NCI-H526 treated with DMSO at 0.1 percent for 48 hours (cell line): ENCODE measurements at places on chromosomes 2 and 18.
A peak's percentile ranks its signal among the peaks of the same experiment; 100 is the strongest.

DNA sequence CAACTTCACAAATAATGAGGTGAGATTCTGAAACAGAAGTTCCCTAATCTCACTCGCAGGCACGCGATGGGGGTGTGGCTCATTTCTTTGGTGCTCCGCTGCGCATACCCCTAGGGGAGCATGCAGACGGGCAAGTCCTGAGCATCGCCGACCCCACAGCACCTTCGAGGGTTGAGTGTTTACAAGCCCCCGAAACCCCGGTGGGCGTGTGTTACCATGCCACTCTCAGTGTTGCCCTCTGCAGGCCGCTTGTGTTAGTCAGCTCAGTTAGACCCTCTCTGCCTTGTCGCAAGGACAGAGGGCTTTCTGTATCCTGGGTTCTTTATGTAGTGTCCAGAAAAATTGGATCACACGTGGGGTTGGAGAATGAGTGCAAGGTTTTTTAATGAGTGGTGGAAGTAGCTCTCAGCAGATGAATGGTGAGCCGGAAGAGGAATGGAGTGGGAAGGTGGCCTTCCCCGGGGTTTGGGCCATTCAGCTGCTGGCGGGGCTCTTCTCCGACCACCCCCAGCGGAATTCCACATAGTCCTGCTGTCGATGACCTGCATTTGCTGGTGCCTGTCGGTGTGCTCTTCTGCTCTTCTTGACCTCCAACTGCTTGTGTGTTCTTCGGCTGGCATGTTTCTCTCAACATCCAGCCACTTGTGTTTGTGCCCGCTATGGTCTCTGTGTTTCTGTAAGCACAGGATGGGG lies 191.3 kb downstream of the RPRM start:
- DNase-seq: no peak

- peak; percentile 33 for DNase-seq
Measured at GRCh38 chr18:77650799-77651385, 401.2 kb downstream of the GALR1 start.

DNA sequence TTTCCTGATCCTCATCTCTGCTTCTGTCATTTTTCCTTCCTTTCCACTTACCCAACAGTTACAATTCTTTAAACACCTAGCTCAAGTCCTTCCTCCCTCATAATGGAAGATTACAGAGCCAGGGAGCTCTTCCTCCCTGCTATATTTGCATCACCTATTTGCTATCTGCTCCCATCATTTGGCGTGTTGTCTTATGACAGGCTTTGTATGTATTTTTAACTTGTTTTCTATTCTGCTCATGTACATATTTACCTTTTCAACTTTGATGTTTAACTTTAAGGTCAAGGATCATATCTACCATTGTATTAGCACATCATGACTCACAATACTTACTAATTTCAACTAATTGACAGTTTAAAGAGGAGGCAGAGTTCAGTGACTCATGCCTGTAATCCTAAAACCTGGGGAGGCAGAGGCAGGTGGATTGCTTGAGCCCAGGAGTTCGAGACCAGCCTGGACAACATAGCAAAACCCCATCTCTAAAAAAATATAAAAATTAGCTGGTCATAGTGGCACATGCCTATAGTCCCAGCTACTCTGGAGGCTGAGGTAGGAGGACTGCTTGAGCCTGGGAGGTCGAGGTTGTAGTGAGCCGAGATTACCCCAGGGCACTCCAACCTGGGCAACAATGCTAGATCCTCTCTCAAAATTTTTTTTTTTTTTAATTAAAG lies 308.0 kb upstream of the STON1 start:
- DNase-seq: no peak

- DNase-seq: no peak
Measured at GRCh38 chr18:55206927-55207326, 247.7 kb upstream of the CCDC68 start.

DNA sequence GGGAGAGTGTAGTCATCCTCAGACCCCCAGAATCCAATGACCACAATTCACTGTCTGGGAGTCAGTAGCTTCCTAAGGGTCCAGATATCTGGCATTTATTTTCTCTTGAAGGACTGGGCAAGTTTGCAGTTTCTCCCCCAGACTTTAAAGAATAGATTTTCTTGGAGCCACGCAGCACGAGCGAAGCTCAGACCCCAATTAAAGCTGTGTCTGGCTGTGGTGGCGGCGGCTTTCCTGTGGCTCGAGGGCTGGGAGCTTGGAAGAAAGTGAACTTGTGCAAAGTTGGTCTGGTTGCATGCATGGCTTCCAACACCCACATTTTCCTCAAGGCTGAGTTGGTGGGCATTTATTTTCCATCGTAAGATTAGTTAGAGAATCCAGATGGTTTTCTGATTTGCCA lies 105.0 kb downstream of the ACKR3 start:
- no peak for DNase-seq

- DNase-seq: no peak
Measured at GRCh38 chr2:146847846-146848245, 997.0 kb upstream of the ACVR2A start.

GRCh38 chr2:169994752-169995151 lies 167.5 kb downstream of the UBR3 start:
- no peak for DNase-seq

- no peak for DNase-seq
Measured at GRCh38 chr2:113861740-113862139, 28.1 kb upstream of the ACTR3 start.

- no peak for DNase-seq
Measured at GRCh38 chr18:12880541-12880910, 3.5 kb downstream of the PTPN2 start.

DNA sequence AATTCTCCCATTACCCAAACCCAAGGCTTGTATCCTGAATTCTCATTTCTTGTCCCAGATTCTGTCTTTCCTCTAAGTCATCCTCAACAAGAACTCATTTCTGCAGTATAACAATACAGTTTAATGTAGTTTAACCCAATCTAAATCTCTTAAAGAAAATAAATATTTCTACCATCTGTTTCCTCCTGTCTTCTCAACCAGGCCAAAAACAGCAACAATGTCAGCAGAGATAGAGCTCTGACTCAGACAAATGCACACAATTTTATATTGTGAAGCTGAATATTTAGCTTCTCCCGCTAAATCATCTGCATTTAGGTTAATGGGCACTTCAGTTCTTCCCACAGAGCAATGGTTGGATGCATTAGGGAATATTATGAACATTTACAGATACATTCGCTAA lies 35.7 kb upstream of the KYNU start:
- DNase-seq: no peak

DNA sequence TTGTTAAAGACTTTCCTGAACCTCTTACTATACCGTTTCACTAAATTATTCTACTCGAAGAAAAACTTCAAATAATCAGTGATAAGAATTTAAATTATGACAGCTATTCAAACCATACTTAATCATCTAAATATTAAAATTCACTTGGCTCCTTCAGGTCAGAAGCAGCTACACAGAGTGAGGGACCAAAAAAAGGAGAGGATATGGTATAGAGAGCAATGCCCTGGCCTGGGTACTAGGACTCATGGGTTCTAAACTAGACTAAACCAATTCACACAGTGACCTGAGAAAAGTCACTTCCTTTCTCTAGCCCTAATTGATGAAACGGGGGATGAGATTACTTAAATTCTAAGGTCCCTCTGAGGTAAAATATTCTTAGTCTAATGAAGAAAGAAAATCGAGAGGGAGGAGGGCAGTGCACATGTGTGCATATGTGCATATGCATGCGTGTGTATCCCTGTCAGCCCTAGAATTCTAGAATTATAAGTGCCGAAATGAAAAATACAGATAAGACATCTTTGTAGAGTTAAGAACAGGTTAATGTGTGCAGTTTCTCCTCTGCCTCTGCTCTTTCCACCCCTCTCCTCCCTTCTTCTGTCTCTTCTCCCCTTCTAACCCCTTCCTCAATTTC lies 11.2 kb downstream of the STRN start:
- DNase-seq: no peak

- no peak for DNase-seq
Measured at GRCh38 chr2:85353876-85354285, 447 bp downstream of the RETSAT start.

GRCh38 chr2:233088972-233089345 lies 28.8 kb downstream of the INPP5D start:
- no peak for DNase-seq

DNA sequence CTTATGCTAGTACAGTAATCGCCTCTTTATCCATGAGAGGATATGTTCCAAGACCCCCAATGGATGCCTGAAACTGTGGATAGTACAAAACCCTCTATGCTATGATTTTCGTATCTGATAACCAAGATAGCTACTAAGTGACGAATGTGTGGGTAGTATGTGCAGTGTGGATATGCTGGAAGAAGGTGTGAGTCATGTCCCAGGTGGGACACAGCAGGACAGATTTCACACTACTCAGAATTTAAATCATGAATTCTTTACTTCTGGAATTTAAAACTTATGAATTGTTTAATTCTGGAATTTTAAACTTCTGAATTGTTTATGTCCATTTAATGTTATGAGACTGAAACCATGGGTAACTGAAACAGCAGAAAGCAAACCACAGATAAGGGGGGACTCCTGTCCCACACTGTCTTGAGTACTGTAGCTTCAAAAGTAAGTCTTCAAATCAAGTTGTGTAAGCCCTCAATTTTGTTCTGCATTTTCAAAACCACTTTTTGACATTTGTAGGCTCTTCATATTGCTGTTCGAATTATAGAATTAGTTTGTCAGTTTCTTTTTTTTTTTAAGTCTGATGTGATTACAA lies 116.0 kb downstream of the LTBP1 start:
- no peak for DNase-seq

- DNase-seq: no peak
Measured at GRCh38 chr2:241894681-241895426, 25.3 kb downstream of the RTP5 start.

GRCh38 chr18:66005831-66006588 lies 255.2 kb downstream of the CDH7 start:
- no peak for DNase-seq

DNA sequence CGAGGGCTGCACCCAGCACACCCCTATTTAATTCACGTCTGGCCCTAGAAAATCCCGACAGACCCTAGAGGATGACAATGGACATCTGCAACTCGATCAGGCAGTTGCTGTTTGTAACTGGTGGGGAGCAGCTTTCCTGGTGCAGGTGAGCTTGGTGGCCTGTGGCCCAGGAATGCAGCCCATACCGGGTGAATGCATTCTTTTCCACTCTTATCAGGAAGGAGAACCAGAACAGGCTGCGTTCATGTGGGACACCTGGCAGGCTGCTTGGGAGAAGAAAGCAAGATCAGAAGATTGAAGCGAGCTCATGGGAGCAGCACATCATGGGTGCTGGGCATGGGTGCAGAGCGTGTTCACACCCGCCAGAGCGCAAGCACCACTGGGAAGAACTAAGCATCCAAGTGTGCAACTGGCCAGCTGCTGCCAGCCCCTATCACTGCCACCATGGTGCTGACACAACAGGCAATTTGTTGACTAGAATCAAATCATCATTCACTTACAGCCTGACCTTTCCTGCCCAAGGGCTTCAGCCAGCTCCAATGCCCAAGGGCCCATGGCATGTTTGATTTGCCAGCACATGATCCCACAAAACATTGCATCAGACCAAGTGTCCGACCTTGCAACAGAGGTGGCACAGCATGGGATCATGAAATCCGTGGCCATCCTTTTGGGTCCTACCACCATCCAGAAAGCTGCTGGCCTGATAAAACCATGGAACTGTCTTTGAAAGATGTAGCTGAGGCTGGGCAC lies 241.7 kb upstream of the ID2 start:
- no peak for DNase-seq

DNA sequence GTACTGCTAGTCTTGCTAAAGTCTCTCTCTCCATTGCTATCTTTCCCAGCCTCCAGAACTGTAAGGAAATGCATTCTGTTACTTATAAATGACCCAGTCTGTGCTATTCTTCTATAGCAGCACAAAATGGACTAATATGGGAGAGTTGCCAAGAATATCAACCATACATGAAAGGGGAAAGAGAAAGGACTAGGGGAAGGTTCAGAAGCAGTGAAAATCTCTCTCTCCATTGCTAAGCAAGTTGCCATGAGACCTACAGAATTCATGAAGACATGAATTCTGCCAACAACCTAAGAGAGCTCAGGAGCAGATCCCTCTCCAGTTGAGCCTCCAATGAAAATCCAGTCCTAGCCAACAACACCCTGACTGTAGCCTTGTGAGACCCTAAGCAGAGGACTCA lies 3.6 kb upstream of the TRABD2A start:
- DNase-seq: no peak

DNA sequence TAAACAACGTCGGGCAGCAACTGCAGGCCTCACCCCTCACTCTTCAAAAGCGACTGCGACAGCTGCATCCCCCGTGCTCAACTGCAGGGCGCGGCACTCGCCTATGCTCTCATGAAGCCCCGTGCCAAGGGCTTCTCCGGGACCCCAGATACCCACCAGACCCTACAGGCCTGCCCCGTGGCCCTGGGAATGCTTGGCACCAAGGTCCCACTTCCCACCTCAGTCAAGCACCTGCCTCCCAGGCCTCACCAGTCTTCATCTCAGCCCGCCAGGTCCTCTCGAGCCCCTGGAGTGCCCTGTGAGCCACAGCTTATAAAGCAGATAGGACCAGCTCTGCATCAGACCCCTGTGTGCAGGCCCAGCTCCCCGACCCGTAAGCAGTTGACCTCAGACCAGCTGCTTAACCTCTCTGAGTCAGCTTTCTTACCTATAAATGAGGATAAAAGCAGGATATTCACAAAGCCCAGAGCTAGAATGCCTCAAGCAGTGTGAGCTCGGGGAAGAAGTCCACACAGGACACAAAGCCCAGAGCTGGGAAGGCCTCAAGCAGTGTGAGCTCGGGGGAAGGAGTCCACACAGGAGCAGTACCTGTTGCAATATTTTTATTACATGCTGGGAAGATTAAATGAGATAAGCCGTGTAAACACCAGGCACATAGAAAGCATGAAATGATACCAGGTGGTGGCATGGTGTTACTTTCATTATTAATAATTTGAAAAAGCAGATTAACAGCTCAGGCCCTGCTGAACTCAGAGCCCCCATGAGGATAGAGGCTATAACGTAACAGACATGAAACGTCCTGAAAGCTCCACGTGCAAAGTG lies 96.9 kb downstream of the HDAC4 start:
- DNase-seq: no peak

DNA sequence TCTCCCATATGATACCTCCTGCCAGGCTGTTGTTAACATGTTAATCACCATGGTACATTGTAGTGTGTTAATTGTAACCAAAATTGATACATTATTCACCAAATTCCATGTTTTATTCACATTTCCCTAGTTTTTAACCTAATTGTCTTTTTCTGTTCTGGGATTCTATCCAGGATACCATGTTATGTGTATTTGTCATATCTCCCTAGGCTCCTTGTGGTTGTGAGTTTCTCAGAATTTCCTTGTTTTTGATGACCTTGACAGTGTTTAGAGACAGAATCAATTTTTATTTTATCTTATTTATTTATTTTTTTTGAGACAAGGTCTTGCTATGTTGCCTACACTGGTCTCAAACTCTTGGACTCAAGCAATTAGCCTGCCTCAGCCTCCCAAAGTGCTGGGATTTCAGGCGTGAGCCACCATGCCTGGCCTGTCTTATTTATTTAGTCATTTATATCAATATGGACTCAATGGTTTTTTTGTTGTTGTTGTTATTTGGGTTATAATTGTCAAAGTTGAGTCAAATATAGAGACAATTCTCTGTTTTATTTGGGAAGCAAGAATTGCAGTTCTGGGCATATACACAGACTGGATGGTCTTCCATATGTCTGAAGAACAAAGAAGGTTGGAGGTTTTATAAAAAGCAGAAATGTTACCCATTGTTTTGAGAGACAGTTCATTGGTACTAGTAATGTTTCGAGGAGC lies 42.6 kb downstream of the INPP4A start:
- no peak for DNase-seq
